ENCODE measurements at places on chromosomes 16 and 17.

- H3K4me1 ChIP-seq = no peaks in the 10 kb centered on the region
- H3K36me3 ChIP-seq = no peaks in the 10 kb centered on the region
- H3K27ac ChIP-seq = no peak overlapping the region
- DNase-seq = no peak
These were observed 381.3 kb downstream of the CDH8 start for GRCh38 chr16:61654962-61655361.

- H3K4me3 ChIP-seq = no peak overlapping the region
- no peaks in the 10 kb centered on the region for H3K36me3 ChIP-seq
- H3K27ac ChIP-seq = no peak overlapping the region
- H3K27me3 ChIP-seq = peaks cover 46% of the 10 kb centered on the region
- H3K4me1 ChIP-seq = peaks cover 5% of the 10 kb centered on the region
These were observed 212.2 kb upstream of the FOXF1 start for GRCh38 chr16:86297866-86298757.

GRCh38 chr16:69478685-69479084, 54.3 kb downstream of the CYB5B start:
- peaks cover 36% of the 10 kb centered on the region for H3K4me1 ChIP-seq
- H3K36me3 ChIP-seq = no peaks in the 10 kb centered on the region
- no peak overlapping the region for H3K4me3 ChIP-seq
- DNase-seq = peak; percentile 13
- no peaks in the 10 kb centered on the region for H3K27me3 ChIP-seq
- no peak overlapping the region for H3K27ac ChIP-seq

GRCh38 chr16:87949071-87949744, 2.0 kb upstream of the BANP start:
- no peak for DNase-seq
- H3K4me1 ChIP-seq = peaks cover 54% of the 10 kb centered on the region
- H3K27ac ChIP-seq = no peak overlapping the region
- H3K36me3 ChIP-seq = no peaks in the 10 kb centered on the region

DNA sequence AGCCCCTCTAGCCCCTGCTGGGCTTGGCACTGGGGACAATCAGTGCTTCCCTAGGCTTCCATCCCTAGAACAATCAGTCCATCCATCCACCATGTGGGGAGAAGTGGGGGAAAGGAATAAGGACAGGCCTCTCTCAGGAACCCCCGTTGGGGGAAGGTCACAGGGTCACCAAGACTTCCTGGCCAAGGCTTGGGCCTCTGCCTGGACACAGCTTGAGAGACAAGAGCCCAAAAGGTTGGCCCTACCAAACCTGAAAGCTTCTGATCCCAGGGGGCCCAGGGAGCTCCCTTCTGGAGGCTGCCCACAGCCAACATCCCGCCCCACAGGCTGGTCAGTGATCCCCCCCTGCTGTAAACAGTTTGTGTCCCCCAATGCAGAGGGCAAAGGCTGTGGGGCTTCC, 16.2 kb upstream of the MTMR4 start:
- H3K4me1 ChIP-seq = peaks cover 17% of the 10 kb centered on the region
- H3K36me3 ChIP-seq = no peaks in the 10 kb centered on the region
- no peak overlapping the region for H3K4me3 ChIP-seq

DNA sequence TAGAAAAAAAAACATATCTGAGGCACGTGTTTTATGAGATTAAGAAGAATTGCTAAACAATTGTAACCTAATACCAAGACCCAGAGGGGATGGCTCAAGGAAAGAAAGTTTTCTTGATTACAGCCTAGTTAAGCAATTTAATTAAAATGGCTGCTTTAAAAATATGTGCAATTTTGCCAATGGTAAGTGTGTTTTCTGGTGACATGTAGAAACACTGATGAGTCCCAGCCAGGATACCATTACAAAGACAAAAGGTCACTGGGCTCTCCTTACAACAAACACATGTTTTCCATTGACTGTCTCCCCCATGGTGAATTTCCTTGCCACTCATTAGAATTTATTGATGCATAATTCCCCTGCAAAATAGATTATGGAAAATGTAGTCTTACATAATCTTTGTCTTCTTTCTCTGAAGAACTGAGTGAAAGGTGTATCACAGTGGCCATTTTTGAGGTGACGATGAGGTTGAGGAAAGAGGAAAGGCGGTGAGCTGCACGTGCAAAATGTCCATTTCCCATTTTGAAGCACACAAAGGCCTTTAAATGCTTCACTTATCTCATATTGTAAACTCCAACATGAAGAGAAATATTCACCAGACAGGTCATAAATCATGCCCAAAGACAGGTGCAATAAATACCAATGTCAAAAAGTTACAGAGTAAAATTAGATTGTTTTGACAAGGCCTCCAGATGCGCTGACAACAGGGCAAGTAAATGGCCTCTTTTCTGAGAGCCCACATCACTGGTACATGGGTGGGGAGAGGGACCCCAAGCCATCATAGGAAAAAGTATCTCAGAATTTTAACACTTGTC, 696.9 kb downstream of the KCNJ2 start:
- H3K4me1 ChIP-seq = no peaks in the 10 kb centered on the region
- H3K27ac ChIP-seq = no peak overlapping the region
- H3K4me3 ChIP-seq = no peak overlapping the region
- no peaks in the 10 kb centered on the region for H3K36me3 ChIP-seq
- H3K27me3 ChIP-seq = no peaks in the 10 kb centered on the region
- DNase-seq = no peak

DNA sequence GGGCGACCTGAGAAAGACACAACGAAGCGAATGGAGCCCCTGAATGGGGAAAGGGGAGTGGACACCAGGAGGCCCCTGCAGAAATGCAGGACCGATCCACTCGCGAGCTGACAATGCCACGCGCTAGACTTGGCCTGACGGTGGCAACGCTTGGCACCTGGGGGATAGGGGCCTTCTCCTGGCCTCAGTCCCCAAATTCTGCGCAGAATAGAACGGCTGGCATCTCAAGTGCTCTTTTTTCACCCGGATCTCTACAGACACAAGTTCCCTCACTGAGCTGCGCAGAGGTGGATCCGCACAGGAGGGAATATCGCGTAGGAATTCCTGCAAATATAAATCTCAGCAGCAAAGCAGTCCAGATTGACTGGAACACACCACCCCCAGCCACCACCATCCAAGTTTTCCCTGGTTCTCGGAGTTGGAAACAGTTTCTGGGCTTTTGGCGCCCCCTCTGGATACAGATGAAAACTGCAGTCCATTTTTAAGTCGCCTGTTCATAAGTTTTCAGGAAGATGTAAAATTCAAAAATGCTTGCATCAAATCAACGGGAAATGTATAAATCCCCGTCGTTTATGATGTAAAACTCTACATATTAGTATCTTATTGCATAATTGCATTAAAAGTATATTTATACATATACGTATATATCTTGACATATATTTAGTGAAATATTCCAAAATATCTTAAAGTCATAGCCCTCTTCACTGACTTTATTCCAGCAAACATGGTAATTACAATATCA, 2.3 kb upstream of the SOX9 start:
- no peak overlapping the region for H3K4me3 ChIP-seq
- H3K36me3 ChIP-seq = no peaks in the 10 kb centered on the region
- no peak overlapping the region for H3K27ac ChIP-seq
- DNase-seq = peak; percentile 59

DNA sequence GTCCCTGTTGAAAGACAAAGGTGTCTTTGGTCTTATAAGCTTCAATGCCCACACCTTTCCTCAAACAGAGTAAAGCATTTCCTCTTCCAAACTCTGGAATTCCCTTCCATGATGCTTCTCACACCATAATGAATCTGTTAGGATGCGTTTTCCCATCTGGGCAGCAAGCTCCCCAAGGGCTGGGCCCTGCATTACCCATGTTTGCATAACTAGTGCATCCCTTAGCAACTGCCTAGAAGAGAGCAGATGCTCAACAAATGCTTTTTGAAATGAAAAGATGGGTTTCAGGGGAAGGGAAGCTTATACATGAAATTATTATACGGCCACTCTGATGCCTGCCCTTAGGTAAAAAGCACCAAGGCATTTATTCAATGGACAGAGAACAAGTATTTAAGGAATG, 124.5 kb upstream of the CCL2 start:
- H3K4me3 ChIP-seq = no peak overlapping the region
- no peaks in the 10 kb centered on the region for H3K36me3 ChIP-seq
- no peaks in the 10 kb centered on the region for H3K4me1 ChIP-seq
- DNase-seq = no peak
- H3K27me3 ChIP-seq = no peaks in the 10 kb centered on the region
- H3K27ac ChIP-seq = no peak overlapping the region

- H3K27me3 ChIP-seq = no peaks in the 10 kb centered on the region
- peak overlapping the region; percentile 67 for H3K27ac ChIP-seq
- no peaks in the 10 kb centered on the region for H3K36me3 ChIP-seq
These were observed 45.8 kb upstream of the GSE1 start for GRCh38 chr16:85567101-85567866.

DNA sequence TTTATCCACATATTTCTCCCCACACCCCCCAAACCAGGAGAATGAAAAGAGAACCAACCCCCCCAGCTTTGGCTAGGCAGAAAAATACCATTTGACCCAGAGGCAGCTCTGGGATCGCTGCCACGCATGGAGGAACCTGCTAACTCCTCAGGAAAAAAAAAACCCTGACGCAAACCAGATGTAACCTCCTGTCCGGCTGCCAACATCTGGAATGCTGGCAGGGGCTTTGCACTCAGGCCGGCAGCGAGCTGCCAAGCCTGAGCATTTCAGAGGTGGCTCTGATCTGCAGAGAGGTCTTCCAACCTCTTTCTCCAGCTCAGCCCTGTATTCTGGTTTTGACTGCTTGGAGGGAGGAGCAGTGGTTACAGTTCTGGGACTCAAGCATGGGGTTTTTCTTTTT, 8.2 kb downstream of the IGFBP4 start:
- no peak overlapping the region for H3K4me3 ChIP-seq
- H3K36me3 ChIP-seq = no peaks in the 10 kb centered on the region
- DNase-seq = no peak
- H3K27ac ChIP-seq = no peak overlapping the region
- peaks cover 33% of the 10 kb centered on the region for H3K4me1 ChIP-seq

DNA sequence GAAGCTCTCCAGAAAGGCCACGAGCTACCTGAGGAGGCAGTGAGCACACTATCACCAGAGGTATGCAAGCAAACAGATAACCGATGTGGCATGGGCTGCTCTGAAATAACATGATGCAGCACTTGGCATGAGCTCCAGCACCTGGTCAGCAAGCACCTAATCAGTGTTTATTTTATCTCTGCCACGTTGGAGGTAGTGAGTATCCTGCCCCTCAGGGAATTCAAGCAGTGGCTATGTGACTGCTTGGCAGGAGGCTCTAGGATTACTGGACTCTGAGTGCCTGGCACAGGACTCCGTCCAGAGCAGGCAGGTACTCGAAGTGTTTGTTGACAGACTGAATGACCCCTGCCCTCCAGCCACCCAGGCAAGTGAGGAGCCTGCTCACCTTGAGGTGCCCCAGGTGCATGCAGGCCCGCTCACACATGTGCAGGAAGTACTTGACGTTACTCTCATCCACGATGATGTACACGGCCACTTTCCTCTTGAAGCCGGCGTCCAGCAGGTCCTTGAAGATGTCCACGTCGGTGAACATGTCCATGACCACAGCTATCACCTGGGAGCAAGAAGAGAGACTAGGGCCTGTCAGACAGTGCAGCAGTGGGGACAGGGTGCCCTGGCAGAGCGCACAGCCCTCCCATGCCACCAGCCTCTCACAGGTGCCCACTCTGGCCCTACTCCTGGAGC, 16.6 kb downstream of the FAM83G start:
- H3K27me3 ChIP-seq = no peaks in the 10 kb centered on the region
- H3K4me3 ChIP-seq = no peak overlapping the region
- no peaks in the 10 kb centered on the region for H3K36me3 ChIP-seq
- H3K4me1 ChIP-seq = no peaks in the 10 kb centered on the region

- H3K27me3 ChIP-seq = no peaks in the 10 kb centered on the region
- no peaks in the 10 kb centered on the region for H3K36me3 ChIP-seq
- peaks cover 36% of the 10 kb centered on the region for H3K4me1 ChIP-seq
- H3K4me3 ChIP-seq = no peak overlapping the region
- no peak overlapping the region for H3K27ac ChIP-seq
These were observed 221.2 kb downstream of the NTN1 start for GRCh38 chr17:9242497-9242881.

GRCh38 chr16:83890359-83890758, 8.6 kb upstream of the MLYCD start:
- H3K27ac ChIP-seq = no peak overlapping the region
- H3K4me3 ChIP-seq = no peak overlapping the region
- H3K4me1 ChIP-seq = no peaks in the 10 kb centered on the region
- no peaks in the 10 kb centered on the region for H3K36me3 ChIP-seq
- H3K27me3 ChIP-seq = no peaks in the 10 kb centered on the region

GRCh38 chr17:75821552-75821951, 22.7 kb downstream of the UNC13D start:
- H3K27me3 ChIP-seq = no peaks in the 10 kb centered on the region
- no peak overlapping the region for H3K4me3 ChIP-seq
- peak overlapping the region; percentile 33 for H3K27ac ChIP-seq

GRCh38 chr16:83307594-83307992, 500.2 kb upstream of the HSBP1 start:
- H3K4me3 ChIP-seq = no peak overlapping the region
- no peaks in the 10 kb centered on the region for H3K4me1 ChIP-seq
- H3K36me3 ChIP-seq = no peaks in the 10 kb centered on the region
- peaks cover 2% of the 10 kb centered on the region for H3K27me3 ChIP-seq
- no peak overlapping the region for H3K27ac ChIP-seq
- DNase-seq = no peak

GRCh38 chr17:44281570-44281969, 13.6 kb upstream of the SLC4A1 start:
- no peak for DNase-seq
- H3K4me3 ChIP-seq = no peak overlapping the region
- no peaks in the 10 kb centered on the region for H3K27me3 ChIP-seq
- peaks cover 10% of the 10 kb centered on the region for H3K4me1 ChIP-seq
- no peak overlapping the region for H3K27ac ChIP-seq
- H3K36me3 ChIP-seq = no peaks in the 10 kb centered on the region

DNA sequence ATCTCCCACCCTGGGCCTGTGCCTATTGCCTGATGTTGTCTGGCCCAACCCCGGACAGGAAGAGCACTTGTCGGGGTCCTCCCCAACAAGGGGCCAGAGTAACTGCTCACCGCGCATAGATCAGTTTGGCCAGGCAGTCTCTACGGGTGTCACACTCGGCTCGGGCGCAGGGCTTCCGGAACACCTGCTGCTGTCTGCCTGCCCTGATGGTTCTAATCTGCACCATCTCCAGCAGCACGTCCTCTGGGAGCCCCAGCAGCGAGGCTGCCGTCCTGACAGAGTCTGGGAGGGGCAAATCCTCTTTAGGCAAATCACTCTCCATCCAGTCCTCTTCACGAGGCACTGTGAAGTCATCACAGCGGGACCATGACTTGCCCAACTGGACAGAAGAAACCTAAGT, 24.0 kb downstream of the MYO19 start:
- no peak for DNase-seq
- H3K27me3 ChIP-seq = no peaks in the 10 kb centered on the region
- H3K27ac ChIP-seq = no peak overlapping the region
- H3K36me3 ChIP-seq = peaks cover 41% of the 10 kb centered on the region
- no peak overlapping the region for H3K4me3 ChIP-seq

Data from common myeloid progenitor, CD34-positive (primary cell).